ENCODE measurements at places on chromosomes 6 and 20.

- DNase-seq = no peak
Observed at GRCh38 chr6:161833099-161833860, 559.4 kb upstream of the AGPAT4 start.

- DNase-seq = no peak
Observed at GRCh38 chr6:43496370-43497128, 13.6 kb downstream of the LRRC73 start.

- DNase-seq = no peak
Observed at GRCh38 chr6:45880159-45880558, 135.5 kb downstream of the CLIC5 start.

GRCh38 chr20:60223174-60223573, 265.0 kb downstream of the CDH26 start:
- no peak for DNase-seq

GRCh38 chr20:61799394-61799923, 266.2 kb downstream of the TAF4 start:
- no peak for DNase-seq

GRCh38 chr6:144158133-144158532, 7.8 kb downstream of the STX11 start:
- DNase-seq = no peak

GRCh38 chr20:6311841-6312655, 189.2 kb upstream of the FERMT1 start:
- no peak for DNase-seq

DNA sequence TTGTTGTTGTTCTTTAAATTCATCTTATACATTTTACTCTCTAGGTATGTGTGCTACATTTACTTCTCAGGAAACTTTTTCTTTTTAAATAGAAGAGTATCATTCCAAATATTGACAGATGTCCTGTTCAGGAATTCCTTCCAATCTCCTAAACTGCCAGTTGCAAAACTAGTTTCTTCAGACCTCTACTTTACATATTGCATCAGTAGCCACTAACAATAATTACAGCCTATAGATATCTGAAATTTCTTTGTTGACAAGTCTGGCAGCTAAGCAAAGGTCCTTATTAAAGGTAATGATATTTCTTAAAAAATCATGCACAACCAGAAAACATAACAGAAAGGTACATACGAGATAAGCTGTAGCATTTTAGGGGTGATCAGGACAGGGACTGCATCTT, 4.5 kb downstream of the ECHDC1 start:
- DNase-seq = no peak

- no peak for DNase-seq
Observed at GRCh38 chr20:57611586-57612311, 8.5 kb downstream of the ZBP1 start.

GRCh38 chr6:164753517-164753916, 555.9 kb downstream of the C6orf118 start:
- no peak for DNase-seq

DNA sequence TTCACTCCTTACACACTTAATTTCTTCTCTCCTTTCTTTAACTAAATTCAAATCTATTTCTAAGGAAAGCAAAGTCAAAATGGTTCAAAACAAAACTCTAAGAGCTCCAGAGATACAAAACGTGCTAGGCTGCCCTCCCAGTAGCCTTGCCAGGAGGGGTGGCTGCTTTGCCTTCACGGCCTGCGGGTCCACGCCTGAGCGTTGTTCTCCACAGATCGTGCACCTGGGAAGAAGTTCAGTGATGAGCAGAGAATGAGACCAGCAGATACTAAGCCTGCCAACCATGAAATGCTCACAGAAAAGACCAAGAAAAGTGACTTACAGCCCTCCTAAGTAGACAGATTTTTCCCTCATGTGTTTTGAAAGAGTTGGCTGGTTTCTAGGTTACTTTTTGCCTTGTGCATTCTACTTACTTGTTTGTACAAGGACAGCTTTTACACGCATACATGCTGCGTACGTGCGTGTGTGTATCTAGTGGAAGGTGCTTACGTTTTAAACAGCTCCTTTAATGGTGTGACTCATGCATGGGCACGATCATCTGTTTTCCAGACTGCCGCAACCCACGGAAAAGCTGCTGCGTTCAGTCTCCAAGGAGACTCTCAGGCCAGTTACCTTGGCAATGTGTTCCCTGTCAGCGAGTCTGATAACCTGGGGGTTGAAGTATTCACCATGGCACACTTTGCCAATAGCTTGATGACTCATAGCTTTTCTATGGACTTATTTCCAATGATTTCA, 32.4 kb upstream of the PBOV1 start:
- DNase-seq = no peak

Measured in CD8-positive, alpha-beta memory T cell (primary cell).